Stimulated activated CD8-positive, alpha-beta memory T cell treated with anti-CD3 and anti-CD28 coated beads, Interleukin-15, amount 100 ng/mL, for 48 hours (primary cell): ENCODE measurements at places on chromosomes 4 and X.

DNA sequence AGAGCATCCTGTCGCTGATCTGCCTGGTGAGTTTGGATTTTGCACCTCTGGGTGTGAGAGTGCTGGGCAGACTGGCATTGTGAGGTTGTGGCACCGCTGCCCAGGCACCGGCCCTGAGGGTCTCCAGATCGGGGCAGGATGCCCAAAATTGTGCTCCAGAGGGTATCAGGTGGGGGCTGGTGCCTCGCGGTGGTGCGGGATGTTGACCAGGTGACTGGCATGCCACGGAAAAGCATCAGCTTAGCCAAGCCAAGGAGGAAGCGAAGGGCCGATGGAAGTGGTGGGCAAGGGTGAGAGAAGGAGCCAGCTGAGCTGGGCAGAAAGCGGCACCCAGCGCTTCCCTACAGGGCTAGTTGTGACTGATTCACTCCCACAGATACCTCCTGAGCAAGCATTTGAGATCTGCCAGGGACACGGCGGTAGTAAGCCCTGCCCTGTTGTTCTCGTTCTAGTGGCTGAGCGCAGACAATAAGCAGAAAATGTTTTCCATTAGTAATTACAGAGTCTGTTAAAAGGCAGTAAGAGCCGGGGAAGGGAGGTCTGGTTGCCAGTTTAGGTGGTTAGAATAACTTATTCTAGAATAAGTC lies 809 bp downstream of the ZFP92 start:
- DNase-seq: no peak

DNA sequence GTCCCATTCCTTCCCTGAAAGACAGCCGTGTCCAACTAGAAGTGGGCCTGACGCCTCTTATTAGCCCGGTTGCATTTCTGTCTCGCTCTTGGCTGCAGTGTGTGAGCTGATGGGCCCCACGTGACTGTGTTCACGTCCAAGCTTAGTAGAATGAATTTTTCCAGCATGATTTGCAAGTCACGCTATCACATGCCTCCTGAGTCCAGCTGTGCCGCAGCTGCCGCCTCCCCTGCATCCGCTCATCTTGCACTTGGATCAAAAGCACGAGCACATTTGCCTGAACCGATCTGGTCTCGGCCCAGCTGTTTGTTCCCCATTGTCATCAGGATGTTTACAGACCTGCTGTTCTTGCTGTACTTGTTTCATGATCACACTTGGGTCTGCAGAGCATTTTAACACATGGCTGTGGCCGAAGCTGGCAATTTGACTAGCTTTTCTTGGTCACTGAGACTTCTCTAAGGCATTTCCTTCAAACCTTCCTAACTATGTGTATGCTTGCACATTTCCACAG lies 126.5 kb downstream of the KIT start:
- no peak for DNase-seq

- no peak for DNase-seq
Measured at GRCh38 chr4:30718021-30718542, 2.1 kb upstream of the PCDH7 start.

DNA sequence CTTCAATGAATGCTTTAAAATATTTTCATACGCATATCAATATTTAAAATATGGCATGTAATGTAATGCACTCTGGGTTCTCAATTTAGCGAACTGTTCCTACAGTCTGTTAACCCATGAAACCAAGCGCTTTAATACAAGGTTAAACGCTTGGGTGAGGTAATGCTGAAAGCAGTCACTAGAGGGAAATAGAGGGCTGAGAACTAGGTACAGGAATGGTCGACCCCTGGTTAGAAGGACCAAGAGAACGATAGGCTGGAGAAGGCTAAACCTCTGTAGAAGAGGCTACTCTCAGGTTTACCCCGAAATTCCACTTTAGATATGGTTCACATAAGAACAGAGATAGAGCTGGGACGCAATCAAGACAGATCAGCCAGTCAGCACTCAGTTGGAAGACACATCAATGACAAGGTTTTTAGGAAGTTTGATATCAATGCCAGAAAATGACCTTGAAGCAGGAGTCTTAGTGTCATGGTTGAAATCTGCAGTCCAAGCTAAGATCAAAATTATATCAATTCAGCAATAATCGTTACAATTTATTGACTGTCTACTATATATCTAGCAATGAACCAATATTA lies 26.9 kb downstream of the ARSJ start:
- no peak for DNase-seq

GRCh38 chr4:71009890-71010588 lies 16.6 kb downstream of the DCK start:
- DNase-seq: no peak

GRCh38 chrX:115226929-115227328 lies 7.0 kb downstream of the LRCH2 start:
- no peak for DNase-seq
